Smooth muscle cell of the coronary artery (primary cell): ENCODE measurements at places on chromosomes 7 and 10. TPM values are rescaled to one million over a fixed set of nuclear protein-coding genes. Genes with fewer than 3 reads are reported as not detected.

Gene LRRC61
- total RNA-seq = 0.08 TPM in 1 of 2 replicates, not detected in the other

Gene STRIP2
- 1.5 and 7.8 TPM in 2 replicates for total RNA-seq

Gene PTPN20
- total RNA-seq = 0.47 and 2.8 TPM in 2 replicates

Gene SPDYE9
- total RNA-seq = not detected in 2 replicates
